ENCODE measurements at places on chromosomes 16 and 17.

GRCh38 chr16:15542734-15543347 lies 100.1 kb downstream of the MARF1 start:
- DNase-seq = no peak

GRCh38 chr16:30621765-30622164 lies 11.6 kb upstream of the ZNF689 start:
- DNase-seq = peak; percentile 56

DNA sequence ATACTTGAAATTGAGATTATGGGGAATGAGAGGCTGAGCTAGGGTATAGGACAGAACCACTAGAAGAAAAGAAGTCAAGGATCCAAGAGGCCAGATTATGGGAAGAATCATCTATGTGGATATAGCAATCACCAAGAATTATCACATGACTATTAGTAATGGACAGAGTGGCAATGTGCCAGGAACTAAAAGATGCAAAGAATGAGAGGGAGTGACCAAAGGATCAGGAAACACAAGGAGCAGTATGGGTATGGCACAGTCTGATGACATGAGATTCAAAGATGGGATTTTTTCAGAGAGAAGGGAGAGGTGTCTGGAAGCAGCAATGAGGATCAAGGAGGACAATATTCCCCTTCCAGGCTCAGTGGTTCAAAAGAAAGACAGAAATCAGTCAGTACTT lies 212.2 kb downstream of the AATF start:
- peak; percentile 14 for DNase-seq

GRCh38 chr17:78172249-78173051 lies 4.1 kb downstream of the SYNGR2 start:
- no peak for DNase-seq

DNA sequence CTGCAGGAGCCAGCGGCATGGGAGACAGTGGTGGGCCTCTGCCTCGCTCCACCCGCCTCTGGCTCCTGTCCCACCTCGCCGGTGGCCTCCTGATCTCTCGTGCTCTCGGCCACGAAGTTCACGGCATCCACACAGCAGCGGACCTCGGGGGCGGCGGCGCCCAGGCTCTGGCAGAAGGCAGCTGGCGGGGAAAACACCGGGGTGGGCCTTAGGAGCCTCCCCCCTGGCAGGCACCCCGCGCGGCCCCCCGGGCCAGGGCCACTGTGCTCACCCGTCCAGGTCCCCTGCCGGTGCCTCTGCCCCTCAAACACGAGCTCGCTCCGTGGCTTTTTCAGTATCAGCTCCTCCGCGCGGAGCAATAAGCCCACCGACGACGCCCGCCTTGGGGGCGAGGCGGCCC lies 409 bp upstream of the C17orf107 start:
- DNase-seq = no peak

DNA sequence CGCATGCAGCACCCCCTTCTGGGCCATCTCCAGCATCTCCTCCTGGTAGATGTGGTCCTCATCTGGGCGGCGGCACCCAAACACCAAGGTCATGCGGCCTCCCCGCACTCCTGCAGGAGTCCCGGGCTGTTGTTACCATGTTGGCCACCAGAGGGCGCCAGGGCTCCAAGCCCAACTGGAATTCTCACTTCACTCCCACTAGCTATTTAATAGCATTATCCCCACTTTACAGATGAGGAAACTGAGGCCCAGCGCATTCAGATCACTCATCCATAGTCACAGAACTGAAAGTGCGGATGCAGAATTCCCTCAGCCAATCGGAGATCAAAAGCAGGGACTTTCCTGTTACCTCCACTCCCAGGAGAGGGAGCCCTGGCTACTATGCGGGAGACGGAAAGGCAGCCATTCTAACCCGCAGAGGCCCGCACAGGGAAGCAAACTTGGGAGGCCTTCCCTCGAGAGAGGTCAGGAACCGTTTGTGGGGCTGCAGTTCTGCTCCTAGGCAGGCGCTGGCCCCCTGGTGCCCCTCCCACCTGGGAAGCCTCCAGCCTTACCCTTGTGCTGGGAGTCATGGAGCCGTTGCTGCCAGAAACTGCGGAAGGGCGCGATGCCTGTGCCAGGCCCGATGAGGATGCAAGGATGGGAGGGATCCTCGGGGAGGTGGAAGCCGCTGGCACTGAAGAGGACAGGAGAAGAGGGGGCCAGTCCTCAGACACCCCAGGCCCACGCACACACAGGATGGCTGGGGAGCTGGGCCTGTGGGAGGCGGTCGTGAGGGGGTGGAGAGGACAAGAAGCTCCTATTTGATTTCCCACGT lies 40.1 kb downstream of the NOS2 start:
- DNase-seq = peak; percentile 44

DNA sequence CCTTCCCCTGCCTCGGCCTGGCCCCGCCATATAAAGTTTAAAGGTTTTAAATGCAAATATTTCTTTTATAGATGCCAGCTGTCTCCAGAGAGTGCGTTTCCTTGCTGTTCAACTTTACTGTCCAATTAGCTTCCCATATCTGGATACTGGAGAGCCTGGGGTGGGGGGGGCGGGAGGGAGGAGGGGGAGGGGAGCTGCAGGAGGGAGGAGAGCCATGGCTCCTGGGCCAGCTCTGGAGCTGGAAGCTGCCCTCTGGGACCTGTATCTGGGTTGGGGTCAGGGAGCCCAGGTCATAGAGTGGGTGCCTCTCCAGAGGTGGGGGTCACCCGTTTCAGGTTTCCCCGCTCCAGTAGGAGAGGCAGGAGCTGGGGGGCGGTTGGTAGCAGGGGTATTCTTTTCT lies 6.2 kb upstream of the GSE1 start:
- no peak for DNase-seq

DNA sequence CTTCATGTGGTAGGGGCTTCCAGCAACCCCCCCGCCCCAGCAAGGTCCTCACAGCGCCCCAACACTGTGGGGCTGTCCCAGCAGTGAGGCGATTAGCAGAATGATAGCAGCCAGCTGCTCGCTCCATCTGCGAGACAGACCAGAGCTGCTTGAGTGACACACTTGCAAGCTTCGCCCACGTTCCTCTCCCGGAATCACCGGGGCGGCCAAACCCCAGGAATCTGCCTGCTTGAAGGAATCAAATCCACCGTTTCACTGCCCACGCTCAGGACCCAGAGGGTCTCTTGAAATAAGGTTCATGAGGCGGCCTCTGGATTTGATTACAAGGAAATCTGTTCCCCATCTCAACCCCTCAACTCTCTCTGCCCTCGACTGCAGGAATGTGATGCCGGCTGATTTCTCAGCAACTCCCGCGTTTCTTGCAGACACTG lies 356.0 kb downstream of the C16orf95 start:
- DNase-seq = peak; percentile 41

DNA sequence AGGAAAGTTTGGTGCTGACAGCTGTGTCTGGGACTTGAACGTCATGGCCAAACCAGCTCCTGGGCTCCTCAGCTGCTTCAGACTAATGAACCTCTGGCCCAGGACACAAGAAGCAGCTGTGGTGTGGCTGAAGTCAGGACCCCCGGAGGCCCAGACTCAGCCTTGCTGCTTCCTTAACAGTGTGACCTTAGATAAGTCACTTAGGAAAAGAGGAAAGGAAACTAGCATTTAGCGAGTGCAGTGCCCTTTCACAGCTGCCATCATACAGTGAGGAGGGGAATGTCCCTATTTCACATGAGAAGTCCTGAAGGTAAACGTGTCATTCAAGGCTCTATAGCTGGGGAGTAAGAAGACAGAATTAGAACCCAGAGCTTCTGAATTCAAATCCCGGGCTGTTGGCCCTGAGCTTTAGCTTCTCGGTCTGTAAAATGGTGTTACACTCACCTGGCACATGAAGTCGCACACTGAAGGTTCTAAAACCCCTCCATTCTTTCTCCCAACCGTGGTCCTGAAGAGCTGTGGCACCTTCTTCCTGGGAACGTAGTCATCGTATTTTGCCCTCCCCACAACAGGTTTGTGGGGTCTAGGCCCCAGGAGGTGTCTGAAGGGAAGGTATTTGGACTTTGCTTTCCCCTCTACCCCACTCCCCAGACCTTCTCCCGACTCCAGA lies 910 bp upstream of the RAMP2 start:
- no peak for DNase-seq

- DNase-seq = peak; percentile 54
These were observed 7.5 kb downstream of the SRSF1 start for GRCh38 chr17:57999496-58000017.

DNA sequence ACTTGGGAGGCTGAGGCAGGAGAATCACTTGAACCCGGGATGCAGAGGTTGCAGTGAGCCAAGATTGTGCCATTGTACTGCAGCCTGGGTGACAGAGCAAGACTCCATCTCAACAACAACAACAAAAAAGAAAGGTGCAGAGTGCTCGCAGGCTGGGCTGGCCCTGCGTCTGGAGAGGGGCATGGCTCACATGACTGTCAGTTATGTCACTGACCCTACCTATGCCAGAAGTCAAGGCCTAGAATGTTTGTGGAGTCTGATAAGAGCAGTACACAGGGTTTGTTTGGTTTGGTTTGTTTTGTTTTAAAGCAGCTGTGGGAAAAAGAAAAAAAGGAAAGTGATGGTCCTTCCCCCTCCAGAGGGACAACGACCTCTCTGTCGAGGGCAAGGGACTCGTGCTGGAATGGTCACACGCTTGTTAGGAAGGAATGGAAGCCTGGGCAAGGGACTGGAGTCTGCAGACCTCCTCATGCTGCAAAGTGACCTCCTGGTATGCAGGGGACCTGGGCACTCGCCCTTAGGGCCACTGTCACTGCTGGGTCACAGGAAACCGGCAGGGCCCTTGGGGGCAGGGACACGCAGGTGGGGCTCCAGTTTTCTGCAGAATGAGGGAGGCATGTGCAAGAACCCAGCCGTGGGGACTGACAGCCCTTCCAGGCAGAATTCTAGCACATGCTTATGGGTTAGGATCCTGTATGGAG lies 10.1 kb upstream of the OSGIN1 start:
- no peak for DNase-seq

- no peak for DNase-seq
These were observed 37.5 kb downstream of the RBFOX3 start for GRCh38 chr17:79573196-79573896.

DNA sequence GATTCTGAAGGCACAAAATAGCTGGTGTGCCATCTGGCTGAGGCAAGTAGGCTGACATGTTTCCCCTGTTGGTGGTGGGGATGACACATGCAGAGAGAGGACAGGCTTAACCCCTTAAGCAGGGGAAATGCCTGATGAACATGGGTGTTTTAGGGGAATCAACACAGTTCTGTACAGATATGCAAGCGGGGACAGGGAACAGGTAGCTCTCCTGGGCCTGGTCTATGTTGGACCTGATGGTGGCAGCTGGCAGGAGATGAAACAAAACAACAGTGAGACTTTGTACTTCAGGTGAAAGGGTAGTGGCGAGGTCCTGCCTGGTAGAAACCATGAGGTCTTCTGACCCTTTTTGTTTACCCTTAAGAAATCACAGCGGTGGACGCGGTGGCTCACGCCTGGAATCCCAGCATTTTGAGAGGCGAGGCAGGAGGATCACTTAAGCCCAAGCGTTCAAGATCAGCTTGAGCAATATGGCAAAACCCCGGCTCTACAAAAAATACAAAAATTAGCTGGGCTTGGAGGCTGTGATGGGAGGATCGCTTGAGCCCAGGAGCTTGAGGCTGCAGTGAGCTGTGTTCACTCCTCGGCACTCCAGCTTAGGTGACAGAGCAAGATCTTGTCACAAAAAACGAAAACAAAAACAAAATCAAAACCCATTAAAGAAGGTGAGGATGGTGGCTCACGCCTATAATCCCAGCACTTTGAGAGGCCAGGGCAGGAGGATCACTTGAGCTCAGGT lies 10.5 kb downstream of the OR1F1 start:
- DNase-seq = no peak

DNA sequence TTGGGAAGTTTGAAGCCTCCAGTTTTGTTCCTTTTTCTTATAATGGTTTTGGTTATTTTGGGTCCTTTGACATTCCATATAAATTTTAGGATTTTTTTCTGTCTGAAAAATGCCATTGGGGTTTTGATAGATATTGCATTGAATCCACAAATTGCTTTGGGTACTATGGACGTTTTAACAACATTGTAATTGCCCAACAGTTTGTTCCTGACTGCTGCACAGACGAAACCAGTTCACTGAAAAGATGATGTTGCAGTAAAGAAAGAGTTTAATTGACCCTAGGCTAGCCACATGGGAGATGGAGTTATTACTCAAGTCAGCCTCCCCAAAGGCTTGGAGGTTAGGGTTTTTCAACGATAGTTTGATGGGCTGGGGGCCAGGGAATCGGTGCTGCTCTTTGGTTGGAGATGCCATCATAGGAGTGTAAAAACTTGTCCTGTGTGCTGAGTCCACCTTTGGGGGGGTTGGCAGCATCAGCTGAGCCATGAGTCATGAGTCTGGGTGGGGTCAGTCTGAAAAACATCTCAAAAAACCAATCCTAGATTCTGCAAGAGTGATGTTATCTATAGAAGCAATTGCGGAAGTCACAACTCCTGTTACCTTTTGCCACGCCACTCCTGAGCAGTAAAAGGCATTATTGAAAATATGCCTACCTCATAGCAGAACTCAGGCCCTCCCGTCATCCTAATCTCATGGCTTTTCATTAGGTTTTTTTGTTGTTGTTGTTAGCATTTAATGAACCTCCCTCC lies 2.7 kb upstream of the PRSS41 start:
- DNase-seq = no peak

GRCh38 chr16:88630433-88630832 lies 7.9 kb upstream of the IL17C start:
- no peak for DNase-seq

DNA sequence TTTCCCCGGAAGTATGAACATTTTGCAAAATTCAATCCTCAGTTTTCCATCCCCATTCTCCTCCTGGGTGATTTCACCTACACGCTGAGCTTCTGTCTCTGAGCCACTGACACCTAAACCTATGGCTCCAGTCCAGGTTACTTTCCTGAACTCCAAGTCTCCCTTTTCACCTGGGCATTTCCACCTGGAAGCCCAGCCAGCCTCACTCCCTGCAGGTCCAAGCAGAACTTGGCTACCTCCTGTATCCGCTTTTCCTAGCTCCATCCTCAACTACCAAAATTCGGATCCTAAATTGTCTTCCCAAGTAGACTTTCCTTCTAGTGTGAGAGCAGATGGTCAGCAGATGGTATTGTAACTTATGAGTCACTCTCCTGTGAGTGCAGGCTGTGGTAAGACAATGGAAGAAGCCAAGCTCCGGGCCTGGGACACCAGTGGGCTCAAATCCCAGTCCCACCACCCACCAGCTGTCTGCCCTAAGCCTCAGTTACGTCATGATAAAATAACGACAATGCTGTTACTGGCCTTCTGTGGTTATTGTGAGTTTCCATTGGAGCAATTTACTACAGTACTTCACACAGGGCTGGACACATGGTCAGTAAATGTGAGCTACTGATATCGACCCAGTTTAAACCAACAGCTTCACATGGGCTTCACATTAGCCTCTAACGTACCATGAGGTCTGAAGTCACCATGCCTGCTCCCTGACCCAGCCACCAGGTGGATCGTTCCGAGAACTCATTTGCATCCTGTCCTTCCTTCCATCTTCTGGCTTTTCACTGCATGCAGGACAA lies 33.3 kb downstream of the PECAM1 start:
- DNase-seq = peak; percentile 96

- DNase-seq = no peak
These were observed 10.2 kb downstream of the SMURF2 start for GRCh38 chr17:64651889-64652288.

- no peak for DNase-seq
These were observed 21.1 kb upstream of the CORO6 start for GRCh38 chr17:29643817-29644160.

All from AG08395 (cell line).